ENCODE measurements at places on chromosomes 12 and 14.

- DNase-seq: no peak
Measured at GRCh38 chr14:51498411-51499227, 153.1 kb upstream of the FRMD6 start.

- DNase-seq: no peak
Measured at GRCh38 chr12:43349863-43350262, 202.1 kb downstream of the ADAMTS20 start.

DNA sequence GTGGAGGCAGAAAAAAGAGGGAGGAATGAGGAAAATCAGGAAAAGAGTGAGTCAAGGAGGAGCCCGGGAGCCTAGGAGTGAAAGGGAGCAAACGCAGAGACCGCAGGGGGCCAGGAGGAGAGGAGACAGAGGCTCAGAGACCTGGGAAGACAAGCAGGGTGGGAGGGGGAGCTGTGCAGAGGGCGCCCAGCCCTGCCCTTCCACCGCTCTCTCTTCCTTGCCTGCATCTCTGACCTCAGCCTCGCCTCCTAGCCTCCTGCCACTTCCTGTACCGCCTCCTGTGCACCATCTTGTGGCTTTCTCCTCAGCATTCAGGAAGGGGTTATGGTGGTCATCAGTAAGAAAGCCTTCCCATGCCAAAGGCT lies 1.3 kb downstream of the CLSTN3 start:
- no peak for DNase-seq

DNA sequence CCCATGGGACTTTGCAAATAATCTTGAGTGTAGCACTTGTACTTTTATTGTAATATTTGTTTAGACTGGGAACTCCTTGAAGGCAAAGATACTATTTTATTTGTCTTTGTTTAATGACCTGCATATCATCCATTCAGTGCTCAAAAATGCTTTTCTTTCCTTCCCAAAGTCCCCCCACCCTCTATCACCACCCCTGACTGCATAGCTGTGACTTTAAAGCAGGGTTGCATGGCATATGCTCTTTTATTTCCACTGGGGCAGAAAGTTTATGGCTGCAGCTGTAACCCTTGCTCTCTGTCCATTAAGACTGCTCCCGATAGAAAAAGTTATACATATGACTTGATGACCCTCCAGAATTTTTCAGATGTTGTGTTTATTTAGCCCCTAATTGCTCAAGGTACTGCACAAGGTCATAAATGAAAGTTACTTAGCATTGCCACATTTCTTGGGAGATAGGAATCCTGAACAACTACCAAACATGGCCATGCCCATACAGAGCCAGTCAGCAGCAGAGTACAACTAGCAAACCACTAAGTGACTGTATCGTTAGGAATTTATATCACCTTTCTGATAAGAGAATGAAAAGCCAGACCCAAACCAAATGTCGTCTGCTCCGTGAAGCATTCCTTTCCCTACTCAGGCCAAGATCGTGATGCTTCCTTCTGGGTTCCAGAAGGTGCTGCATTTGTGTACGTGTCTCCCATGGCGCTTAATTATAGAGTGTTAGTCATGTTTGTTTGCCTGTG lies 114.3 kb downstream of the DIP2B start:
- DNase-seq: no peak

DNA sequence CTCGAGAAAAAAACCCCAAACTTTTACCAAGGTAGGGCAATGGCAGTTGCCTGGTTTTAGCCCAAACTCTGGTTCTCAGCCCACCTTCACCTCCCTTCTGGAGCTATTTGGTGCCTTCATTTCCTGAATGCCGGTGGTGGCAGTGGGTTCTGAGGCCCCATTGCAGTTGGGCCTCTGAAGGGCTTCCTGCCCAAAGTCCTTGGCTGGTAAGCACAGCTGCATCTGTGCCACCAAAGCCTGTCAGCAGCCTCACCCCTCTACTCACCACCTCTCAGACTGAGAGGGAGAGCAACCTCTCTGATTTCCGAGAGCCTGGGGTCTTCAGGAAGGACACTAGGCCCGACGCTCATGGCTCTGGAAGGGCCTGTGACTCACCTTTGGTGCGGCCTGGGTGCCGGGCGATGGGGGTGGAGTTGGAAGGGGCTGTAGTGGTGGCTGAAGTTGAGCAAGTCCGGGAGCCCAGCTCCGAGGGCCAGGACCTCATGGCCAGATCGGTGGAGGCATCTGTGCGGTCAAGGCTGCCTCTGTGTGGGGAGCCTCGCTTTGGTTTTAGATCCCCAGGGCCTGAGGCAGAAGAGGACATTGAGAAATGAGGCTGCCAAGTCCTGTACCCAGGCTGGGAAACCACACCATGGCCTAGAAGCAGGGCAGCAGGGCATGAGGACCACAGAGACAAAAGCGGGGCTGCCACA lies 38.6 kb upstream of the GPR68 start:
- no peak for DNase-seq

DNA sequence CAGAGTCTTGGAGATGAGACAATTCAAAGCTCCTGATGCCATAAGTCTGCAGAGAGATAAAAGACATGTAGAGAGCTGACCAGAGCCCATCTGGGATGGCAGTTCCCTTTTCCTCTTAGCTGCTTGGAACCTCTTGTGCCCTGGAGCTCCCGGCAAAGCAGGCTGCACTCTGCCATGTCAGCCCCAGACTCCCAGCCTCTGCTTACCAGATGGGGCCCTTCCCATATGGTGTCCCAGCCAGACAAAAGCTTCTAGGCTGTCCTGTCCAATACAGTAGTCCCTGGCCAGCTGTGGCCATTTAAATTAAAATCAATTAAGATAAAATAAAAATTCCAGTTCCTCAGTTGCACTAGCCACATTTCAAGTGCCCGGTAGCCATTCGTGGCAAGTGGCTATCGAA lies 303.9 kb downstream of the TTC6 start:
- no peak for DNase-seq

DNA sequence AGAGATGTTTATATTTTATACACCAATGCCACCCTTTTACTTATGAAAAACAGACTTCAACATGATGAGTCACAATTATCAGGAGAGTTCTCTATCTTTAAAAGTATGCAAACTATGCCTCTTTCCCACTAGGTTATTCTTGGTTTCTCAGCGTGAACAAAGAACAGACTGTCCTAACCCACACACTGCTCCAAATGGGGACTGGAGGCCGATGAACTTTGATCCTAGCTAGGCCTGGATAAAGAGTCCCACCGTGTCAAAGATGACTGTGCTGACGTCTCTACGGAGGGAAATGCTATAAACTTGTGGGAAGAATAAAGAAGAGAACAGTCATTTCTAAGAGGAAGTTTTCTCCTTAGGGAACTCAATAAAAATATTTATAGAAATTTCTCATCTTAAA lies 160.1 kb downstream of the EPS8 start:
- DNase-seq: no peak

DNA sequence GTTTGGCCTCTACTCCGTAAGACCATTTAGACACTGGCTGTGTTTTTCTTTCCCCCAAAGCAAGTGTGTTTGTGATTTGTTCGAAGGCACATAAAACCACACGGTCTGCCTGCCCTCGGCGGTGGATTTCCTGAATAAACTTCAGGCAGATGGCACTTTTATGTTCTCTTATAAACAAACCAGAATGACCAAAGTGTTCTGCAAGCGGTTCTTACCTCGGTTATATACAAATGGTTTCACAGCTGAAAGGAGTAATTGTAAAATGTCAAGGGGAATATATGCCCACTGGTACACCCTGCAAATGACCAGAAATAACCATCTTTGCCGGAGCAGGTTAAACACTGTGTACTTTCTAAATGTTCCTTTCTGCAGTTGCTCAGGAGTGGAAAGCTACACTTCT lies 1475.8 kb upstream of the TMEM132C start:
- DNase-seq: no peak

DNA sequence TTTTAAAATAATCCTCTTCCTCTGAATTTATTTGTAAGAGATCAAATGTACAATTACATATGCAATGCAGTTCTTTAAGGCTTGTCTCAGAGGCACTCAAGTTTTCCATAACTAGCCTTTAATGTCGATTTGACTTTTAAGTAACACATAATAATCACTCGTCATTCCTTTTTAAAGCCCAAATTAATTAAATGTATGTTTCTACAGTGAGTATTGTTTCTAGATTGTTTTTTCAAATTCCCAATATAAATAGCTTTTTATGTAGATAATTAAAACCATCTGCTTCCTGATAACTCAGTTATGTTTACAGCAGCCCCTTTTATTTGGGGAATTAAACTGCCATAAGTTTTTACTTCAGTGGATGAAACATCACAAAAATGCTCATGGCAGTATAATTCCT lies 185.1 kb downstream of the ETNK1 start:
- DNase-seq: no peak
